Stimulated activated naive CD8-positive, alpha-beta T cell treated with anti-CD3 and anti-CD28 coated beads, Interleukin-15, Interleukin-2, amounts not matched to agents 100 U/mL and 50 U/mL, for 24 hours (primary cell): ENCODE measurements at places on chromosomes 2 and 18.

DNA sequence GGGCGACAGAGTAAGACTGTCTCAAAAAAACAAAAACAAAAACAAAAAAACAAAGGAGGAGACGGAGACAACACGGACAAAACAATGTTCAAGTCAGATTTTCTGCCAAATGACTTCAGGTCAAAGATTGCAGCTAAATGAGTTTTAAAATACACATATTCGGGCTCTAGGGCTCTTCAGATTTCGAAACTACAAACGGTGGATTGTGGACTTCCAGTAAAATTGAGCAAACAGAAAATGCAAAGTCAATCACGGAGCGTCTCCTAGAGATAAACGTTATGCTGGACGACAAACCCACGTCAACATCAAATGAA, 558 bp downstream of the MRPS5 start:
- DNase-seq: no peak

DNA sequence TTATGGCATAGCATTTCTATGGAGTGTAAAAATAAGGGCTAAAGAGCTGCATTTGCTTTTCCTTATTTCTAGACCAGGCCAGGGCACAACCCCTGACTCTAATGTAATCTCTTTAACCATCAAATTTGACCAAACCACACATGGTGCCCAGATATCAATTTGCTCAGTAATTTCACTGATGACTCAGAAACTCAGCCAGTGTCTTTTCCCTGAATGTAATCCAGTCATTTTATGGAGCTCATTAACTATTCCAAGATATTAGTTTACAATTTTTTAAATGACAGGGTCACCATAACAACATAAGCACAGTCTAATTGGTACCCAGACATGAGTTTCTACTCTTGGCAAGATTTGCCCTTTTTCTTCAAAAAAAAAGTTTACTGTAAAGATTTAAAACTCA, 270.8 kb upstream of the AGAP1 start:
- DNase-seq: no peak

DNA sequence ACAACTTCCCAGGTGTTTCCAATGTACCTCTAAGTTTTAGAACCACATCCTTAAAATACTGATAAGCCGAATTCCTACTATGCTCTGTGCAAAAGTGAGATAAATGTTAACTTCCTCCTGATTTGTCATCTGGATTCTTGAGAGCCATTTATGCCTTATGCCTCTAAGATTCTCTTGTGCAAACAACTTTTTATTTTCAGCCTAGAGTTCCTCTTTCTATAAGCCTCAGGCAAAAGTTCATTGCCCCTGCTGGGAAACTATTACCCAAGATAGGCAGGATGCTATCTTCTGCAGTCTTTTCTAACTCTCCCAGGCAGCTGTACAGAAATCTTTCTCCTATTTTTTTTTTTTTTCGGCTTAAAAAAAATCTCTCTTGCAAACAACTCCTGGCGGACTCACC, 216.1 kb downstream of the KCNJ3 start:
- no peak for DNase-seq

GRCh38 chr2:97966545-97967215, 29.1 kb downstream of the TMEM131 start:
- no peak for DNase-seq

DNA sequence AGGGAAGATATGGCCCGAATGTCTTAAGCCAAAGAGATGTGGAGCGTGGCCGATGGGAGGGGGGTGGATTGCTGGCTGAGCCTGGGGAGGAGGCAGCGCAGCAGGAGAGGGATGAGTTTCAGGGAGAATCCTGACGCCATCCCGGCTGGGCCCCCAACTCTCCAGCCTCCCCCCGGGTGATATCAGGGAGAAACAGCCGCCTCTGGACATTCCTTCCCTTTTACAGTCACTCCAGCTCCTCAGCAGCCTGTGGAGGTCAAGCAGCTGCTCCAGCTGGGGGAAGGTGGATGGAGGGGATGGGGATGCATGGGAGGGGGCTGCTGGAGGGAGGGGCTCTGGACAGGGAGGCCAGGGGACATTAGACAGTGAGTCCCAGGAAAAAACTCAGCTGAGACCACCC, 9.5 kb upstream of the DES start:
- no peak for DNase-seq

GRCh38 chr2:137298377-137298776, 533.0 kb downstream of the THSD7B start:
- no peak for DNase-seq

DNA sequence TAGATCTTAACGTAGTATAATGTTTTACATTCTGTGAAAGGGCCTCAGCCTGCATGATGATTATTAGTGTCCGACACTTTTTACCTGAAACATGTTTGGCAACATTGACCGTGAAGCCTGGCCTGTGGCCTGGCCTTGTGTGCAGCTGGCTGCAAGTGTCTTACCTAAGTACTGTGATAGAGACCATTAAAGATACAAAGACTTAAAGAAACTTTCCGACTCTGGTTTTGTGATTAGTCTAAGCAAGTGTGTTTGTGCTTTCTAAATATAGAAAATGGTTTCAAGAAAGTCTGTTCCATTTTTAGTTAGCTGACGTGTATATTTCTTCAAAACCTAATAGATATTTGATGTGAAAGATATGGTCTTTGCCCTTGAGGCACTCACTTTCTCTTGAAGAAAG, 601.8 kb downstream of the LRP1B start:
- DNase-seq: no peak

GRCh38 chr2:220499225-220499624, 871.8 kb downstream of the SLC4A3 start:
- DNase-seq: no peak

GRCh38 chr2:98804736-98805135, 73.8 kb upstream of the MGAT4A start:
- no peak for DNase-seq

DNA sequence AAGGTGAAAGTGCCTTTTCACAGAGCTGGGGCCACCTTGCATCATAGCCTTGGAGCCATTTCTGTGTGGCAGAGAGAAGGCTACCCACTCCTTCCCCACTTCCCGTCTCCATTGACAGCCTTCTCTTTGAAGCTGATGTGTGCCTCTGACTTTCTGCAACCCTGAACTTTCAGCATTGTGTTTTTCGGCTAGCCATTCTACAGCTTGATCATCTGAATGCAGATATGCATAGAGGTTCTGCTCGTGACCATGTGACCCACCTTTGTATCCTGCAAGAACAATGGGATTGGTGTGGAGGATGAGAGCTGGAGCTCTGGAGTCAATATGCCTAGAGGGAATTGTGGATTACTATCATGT, 69.1 kb upstream of the KCNE4 start:
- no peak for DNase-seq

GRCh38 chr2:237092506-237092905, 6.8 kb downstream of the COPS8 start:
- DNase-seq: no peak

GRCh38 chr2:169397697-169398096, 35.4 kb upstream of the LRP2 start:
- no peak for DNase-seq
